ENCODE measurements at places on chromosomes 16 and 17.

- DNase-seq, result peak; percentile 92
These were observed 14.6 kb downstream of the ATP5PD start for GRCh38 chr17:75031972-75032719.

DNA sequence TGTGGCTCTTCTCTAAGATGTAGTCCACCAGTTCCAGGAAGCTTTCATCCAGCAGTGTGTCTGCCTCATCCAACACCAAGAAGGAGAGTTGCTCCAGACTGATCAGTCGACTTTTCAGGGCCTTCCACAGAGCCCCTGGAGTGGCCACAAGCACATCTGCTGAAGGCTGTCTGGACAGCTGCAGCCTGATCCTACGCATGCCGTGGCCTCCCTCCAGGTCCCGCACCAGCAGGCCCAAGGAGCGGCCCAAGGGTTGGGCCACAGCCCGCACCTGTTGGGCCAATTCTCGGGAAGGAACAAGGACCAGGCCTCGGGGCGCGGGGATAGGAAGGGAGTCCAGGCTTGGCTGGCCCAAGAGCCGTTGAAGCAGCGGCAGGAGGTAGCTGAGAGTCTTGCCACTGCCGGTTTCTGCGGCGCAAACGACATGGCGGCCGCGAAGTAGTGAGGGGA is 729 bp downstream of the DDX28 start:
- no peak for DNase-seq

DNA sequence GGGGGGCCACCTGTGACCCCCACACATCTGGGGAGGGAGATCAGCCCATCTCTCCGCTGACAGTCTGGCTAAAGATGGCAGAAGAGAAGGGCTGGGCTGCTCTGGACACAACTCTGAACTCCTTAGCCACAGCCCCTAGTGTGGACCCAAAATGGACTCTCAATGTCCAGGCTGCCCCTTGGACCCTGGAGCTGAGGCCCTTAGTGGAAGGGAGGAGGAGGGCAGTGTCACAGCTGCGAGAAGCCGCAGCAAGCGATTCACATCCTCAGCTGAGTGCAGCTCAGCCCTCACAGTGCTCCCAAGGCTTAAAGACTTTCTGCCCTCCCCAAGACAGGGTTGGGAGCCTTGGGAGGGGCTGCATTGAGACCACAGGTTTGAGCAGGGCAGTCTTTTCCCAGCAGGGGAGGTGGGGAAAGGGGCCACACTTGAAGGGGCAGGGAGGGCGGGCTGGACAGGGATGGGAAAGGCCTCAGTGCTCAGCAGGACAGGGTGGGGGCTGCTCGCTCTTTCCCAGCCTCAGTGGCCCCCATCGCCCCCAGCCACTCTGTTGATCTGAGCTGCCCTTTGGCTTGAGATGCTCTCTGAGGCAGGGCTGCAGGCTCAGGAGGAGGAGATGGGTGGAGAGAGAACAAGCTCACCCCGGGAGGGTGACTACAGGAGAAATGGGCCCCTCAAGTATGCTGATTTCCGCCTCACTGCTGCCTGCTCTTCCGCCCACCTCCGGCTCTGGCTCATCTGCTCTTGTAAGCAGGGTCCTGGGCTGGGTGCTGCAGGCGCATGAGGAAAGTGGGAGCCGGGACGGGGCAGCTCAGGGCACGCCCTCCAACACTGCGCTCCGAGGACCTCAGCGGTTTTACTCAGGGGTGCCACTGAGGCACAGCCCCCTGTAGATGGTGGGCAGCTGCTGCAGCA is 50.9 kb upstream of the MTSS2 start:
- DNase-seq, result no peak

DNA sequence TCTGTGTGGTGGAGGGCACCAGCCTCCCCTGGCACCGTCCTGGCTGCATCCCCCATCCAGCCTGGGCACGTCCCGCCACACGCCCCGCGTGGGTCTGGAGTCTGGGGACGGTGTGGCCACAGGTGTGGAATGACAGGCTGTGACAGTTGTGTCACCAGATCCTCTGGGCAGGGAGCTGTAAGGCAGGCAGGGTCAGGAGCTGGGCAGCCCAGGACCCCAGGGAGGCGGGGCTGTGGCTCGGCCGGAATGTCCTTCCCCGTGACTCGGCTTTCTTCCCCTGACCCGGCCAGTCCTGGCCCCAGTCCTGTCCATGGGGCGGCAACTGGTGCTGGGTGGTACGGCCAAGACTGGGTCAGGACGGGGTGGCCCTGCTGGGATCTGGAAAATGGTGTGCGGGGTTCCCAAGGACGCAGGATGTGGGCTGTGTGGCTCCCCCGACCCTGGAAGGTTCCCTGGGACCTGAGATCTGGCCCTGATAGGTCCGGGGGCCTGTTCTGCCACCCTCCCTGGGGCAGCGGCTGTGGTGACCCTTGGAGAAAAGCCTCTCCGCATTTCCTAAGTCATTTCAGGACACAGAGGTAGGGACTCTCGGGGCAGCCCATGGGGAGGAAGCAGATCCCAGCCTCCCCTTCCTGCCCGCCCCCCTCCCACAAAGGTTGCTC is 3.3 kb upstream of the SLC16A3 start:
- no peak for DNase-seq

DNA sequence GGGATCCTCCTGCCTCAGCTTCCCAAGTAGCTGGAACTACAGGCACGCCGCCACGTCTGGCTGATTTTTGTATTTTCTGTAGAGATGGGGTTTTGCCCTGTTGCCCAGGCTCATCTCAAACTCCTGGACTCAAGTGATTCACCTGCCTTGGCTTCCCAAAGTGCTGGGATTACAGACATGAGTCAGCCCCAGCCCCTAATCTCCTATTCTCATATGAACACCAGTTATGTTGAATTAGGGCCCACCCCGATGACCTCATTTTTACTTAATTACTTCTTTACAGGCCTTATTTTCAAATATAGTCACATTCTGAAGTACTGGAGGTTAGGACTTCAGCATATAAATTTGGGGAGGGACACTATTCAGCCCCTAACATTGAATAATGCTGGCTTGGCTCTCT is 49.2 kb downstream of the ZNRF1 start:
- DNase-seq, result no peak

- no peak for DNase-seq
These were observed 5.5 kb downstream of the ATF7IP2 start for GRCh38 chr16:10391339-10391738.

DNA sequence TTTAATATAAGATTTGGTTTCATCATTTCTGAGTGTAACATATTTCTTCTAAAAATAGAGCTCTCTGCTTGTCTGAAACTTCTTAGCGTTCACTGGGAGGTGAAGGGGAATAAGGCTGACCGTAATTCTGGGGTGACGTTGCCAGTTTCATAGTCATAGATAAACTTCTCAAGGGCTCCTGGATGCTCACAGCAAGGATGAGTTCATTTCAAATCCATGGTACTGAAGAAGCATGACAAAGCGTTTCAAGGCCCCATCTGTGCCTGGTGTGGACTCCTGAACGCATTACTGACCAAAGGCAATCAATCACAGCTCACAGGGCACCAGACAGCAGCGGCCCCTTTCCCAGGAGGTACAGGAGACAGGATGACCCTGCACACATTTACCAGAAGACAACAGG is 12.0 kb upstream of the EVPL start:
- DNase-seq, result no peak

DNA sequence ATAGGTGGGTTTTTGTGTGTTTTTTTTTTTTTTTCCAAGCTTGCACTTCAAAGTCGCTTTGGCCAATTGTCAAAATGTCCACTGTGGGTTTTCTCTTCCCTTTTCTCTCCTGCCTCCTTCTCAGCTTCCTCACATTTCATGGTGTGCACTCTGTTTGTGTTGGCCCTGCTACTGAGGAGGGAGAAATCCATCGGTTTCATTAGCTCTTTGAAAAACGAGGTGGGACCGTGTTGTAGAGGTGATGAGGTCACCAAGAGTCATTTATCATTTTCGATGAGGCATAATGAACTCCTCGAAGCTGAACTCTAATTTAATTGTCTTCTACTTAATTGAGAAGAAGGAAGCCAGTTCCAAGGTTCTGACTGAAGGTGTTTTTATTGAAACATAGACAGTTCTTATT is 174.4 kb upstream of the TOX3 start:
- DNase-seq, result no peak

- DNase-seq, result no peak
These were observed 1.4 kb upstream of the SOCS3 start for GRCh38 chr17:78361225-78361701.

GRCh38 chr17:8109661-8110455 is 8.5 kb downstream of the ALOXE3 start:
- DNase-seq, result peak; percentile 53

- peak; percentile 77 for DNase-seq
These were observed 3.7 kb downstream of the HPR start for GRCh38 chr16:72066747-72067146.

- DNase-seq, result peak; percentile 96
These were observed 570 bp upstream of the CFDP1 start for GRCh38 chr16:75433732-75434413.

GRCh38 chr17:63766754-63767153 is 6.6 kb downstream of the CCDC47 start:
- DNase-seq, result no peak

- DNase-seq, result no peak
These were observed 550.8 kb upstream of the CDH5 start for GRCh38 chr16:65815707-65816106.

- DNase-seq, result no peak
These were observed 282.1 kb downstream of the HS3ST3B1 start for GRCh38 chr17:14582996-14583395.

GRCh38 chr16:10121897-10122425 is 60.3 kb downstream of the GRIN2A start:
- DNase-seq, result peak; percentile 26

DNA sequence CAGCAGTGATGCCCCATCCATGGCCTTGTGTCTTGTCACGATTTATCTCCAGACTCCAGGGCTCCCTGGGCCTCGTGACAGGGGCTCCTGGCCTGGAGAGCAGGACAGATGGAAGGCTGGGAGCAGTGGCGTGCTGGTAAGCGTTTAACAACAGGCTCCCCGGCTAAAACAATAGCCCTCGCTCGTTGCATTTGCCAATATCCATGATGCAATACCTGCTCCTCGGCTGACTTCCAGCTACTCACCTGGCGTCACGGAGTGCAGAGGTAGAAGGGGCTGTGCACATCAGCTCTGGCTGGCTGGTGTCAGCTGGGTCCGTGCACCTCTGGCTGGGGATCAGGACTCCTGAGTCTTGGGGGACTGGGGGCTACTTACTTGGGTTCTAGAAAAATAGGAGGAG is 1.5 kb upstream of the BICDL2 start:
- DNase-seq, result no peak

GRCh38 chr16:88048985-88049384 is 97.8 kb downstream of the BANP start:
- DNase-seq, result no peak

DNA sequence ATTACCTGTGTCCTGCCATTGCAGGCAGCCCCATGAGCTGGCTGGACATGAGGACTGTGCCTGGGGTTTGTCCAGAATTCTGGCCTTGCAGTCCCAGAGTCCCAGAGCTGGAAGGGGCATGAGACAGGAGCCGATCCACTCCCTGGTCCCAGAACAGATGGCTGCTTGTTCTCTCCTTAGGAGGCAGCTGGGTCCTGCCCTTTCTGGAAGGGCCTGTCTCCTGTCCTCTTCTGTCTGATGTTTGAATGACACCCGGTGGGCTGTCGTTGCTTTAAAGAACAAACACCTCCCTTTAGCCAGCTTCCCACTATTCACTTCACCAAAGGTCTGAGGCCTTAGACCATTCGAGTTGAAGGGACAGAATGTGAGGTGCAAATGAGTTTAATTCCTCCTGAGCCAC is 63.8 kb downstream of the RAP1GAP2 start:
- DNase-seq, result no peak

DNA sequence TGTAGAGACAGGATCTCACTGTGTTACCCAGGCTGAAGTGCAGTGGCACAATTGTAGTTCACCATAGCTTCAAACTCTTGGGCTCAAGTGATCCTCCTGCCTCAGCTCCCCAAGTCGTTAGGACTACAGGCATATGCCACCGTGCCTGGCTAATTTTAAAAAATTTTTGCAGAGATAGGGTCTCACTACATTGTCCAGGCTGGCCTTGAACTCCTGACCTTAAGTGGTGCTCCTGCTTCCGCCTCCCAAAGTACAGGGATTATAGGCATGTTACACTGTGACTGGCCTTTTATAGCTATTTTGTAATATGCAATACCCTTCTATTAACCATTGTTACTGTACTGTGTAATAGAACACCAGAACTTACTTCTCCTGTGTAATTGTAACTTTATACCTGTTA is 139.3 kb upstream of the ZNF267 start:
- no peak for DNase-seq

DNA sequence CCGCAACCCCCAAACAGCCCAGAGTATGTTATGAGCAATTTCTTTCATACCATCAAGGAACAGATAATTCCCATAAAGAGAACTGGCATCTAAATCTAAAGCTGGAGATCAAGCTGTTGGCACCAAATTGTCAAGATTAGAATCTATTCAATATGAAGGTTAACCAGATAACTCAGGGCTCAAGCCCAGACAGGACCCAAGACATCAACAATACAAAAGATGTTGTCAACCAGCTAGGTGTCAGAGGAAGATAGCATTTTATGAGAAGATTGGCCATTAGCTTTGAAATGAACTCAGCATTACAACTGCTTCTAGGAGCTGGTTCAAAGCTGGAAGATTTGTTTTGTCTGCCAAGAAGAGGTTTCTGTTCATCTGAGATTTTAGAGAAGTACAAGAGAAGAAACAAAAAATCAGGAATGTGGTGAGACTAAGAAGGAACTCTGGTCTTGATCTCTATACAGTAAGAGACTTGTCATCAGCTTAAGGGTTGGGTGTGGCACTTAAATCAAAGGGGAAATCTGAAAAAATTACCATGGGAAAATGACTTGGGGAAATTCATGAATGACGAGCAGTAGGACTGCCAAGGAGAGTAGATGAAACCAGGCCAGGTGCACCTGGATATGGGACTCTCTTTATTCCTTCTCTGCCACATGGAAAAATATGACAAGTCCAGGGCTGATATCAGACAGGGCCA is 64.2 kb upstream of the COX10 start:
- DNase-seq, result no peak

GRCh38 chr17:50117202-50118051 is 12.5 kb downstream of the SAMD14 start:
- peak; percentile 67 for DNase-seq

GRCh38 chr16:49127103-49127502 is 154.5 kb downstream of the CBLN1 start:
- DNase-seq, result no peak

DNA sequence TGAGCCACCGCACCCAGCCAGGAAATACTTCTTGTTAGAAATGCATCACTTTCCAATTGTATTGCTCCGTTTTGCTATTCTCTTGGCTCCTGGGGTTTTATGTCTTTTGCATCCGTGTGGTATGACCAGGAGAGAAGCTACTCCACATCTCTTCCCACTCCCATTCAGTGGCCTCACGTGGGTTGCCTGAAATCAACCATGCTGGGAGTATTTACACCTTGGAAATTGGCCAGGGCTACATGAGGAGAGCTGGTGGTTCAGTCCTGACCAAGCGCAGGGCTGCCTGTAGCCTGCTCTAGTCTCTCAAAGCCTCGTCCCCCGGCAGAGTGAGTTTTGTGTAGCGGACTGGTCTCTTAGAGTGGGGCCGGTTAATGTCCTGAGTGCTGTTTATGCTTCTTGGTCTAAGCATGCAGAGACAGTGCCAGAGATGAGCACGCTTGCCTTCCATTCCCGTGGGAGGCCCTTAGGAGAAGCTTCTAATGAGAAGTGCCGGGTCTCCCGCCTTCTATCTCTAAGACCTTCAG is 3.8 kb downstream of the WFDC1 start:
- no peak for DNase-seq

GRCh38 chr17:10217916-10218315 is 19.5 kb upstream of the GAS7 start:
- no peak for DNase-seq

- no peak for DNase-seq
These were observed 1.4 kb upstream of the CPPED1 start for GRCh38 chr16:12805066-12805465.

GRCh38 chr17:49120166-49120565 is 12.4 kb upstream of the B4GALNT2 start:
- no peak for DNase-seq

Measured in brain (organoid and tissue), 16 donors.